DND-41 (cell line): ENCODE measurements at places on chromosomes 13 and 19.

GRCh38 chr19:42140125-42140754 lies 8.0 kb upstream of the POU2F2 start:
- DNase-seq = peak; percentile 77

- DNase-seq = no peak
Measured at GRCh38 chr13:52366291-52366690, 39.7 kb downstream of the THSD1 start.

- peak; percentile 52 for DNase-seq
Measured at GRCh38 chr19:6718741-6719539, 1.5 kb downstream of the C3 start.

DNA sequence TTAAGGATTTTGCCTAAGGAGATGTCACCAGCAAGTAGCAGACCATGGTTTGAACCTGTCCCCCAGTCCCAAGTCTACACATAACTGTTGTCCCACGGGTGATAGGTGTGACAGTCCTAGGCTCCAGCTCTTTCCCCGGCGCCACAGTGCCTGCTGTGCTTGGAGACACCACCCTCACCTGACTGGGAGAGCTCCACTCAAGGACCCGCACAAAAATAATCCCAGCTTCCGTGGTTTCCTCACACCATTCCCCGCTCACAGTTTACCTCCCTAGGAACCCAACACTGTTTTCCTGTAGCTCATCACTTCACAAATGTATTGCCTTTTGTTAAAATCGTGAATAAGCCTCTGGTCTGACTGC lies 19.8 kb upstream of the RASA3 start:
- no peak for DNase-seq

DNA sequence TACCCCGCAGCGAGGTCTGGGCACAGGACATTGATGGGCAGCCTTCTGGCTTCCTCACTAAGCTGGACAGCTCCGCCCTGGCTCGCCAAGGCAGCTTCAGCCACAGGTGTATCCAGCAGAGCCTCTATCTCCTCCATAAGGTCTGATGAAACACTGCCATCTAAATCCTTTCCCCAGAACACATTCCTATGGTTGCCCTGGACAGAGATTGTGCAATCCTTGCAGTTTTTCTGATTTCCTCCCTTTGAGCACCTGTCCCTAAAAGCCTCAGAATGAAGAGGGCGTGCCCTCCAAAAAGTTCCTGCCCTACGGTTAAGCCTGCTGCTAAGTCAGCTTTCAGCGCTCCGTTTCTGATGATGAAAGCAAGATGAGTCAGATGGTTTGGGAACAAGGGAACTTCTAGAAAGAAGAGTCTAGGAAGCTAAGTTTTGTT lies 21.0 kb downstream of the CLEC4M start:
- no peak for DNase-seq

DNA sequence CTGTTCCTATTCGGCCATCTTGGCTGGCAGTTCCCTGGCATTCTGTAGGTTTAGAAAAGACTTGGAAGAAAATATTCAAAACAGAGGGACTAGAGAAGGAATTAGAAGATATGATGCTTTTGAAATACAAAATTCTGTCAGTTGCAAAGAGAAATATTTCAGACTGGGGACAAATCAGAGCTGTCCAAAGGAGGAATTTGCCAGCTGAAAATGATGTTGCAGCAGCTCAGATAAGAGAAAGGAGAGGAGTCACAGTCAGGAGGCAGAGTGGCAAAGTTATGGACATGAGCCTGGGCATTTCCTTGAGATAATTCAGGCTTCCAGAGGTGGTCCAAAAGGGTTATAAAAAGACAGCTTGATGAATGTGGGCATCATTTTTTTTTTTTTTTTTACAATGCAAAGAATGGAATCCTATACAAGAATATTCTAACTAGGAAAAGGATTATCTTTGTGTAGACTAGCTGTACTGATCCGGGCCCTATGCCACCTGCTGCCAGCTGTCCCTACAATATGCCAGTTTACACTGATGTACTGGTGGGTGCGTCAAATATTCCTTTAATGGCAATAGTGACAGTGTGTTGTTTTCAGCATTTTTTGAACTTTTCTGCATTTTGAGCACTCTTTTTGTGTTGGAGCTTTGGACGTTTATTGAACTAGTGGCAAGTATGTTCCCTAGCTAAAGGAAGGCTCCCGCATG lies 31.8 kb upstream of the CBY2 start:
- DNase-seq = no peak

DNA sequence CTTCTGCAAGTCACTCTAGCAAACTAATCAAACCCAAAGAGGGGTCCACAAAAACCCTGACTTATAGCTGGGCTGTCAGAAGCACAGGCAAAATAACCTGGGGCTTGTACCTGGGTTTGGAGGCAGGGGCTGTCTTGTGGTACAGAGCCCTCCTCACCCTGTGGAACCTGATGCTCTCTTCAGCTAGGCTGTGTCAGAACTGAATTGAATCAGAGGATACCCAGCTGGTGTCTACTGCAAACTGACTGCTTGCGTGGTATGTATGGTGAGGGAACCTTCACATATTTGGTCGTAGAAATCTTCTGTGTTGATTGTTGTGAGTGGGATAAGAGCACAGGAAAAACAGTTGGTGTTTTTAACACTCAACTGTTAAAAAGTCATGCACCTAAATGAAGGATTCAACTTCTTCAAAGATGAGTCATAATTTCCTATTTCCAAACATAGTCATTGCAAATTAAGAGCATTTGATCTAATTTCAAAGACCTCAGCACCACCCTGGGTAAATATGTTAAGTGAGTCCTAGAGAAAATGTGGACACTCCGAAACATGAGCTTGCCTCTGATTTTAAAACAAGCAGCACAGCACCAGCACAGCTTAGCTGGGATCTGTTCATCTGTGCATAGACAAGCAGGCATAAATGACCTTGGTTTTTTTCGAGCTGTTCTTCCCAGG lies 840.2 kb downstream of the UQCRFS1 start:
- no peak for DNase-seq

GRCh38 chr13:46318986-46319385 lies 68.1 kb downstream of the RUBCNL start:
- DNase-seq = no peak

DNA sequence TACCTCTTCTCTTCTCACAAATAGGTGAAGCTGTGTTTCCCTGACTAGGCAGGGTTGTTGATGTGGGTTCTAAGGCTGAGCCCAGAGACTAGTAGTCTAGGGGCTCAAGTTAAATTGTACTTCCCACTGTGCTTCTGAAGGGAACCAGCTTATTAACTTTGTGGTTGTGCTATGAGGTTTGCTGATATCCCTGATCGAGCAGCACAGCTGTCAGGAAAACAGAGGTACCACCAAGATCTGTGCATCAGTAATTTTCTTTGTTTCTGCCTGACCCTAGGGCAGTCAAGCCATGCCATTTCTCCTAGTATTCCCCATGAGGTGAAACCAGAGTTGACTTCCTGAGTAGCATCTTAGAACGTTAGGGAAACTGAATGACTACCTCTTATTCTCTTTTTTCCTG lies 853.8 kb upstream of the MIR17HG start:
- DNase-seq = no peak

DNA sequence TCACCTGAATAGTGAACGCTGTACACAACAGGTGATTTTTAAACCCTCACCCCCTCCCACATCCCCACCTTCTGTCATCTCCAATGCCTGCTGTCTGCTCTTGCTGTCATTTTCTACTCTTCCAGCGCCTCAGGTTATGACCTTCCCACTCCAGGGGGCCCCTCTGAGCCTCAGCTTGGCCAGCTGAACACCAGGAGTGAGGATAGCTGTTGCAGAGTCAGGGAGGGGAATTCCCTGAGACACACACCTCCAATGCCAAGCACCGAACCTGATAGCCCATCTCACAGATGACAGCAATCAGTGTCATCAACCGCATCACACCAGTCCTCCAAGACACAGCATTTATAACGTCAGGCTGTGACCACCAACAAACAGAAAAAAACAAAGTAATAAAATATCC lies 193.5 kb downstream of the ZNF536 start:
- DNase-seq = no peak

- no peak for DNase-seq
Measured at GRCh38 chr13:36629057-36629385, 44.8 kb upstream of the SERTM1 start.

- DNase-seq = no peak
Measured at GRCh38 chr13:96104516-96104915, 14.6 kb downstream of the HS6ST3 start.

DNA sequence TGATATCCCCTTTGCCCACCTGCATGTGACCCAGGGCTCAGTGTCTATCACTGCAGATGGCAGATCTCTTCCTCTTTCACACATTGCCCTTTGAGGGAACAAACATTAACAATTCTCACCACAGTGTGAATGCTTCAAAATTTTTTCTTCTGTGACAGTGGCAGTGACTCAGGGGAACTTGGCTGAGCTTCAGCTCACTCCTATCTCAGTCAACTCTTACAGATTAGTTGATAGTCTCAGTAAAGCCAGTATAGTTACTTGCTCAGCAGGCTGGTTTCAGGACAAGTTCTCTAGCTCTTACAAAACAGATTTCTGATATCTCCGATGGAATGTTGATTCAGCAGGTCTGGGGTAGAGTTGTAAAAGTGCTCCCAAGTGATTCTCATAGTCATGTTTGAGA lies 166.9 kb downstream of the DLEU7 start:
- no peak for DNase-seq

- no peak for DNase-seq
Measured at GRCh38 chr19:14683439-14683838, 6.4 kb upstream of the ZNF333 start.

- no peak for DNase-seq
Measured at GRCh38 chr19:31537136-31537535, 187.9 kb upstream of the TSHZ3 start.

GRCh38 chr19:33279430-33280350 lies 22.6 kb downstream of the CEBPA start:
- DNase-seq = no peak

GRCh38 chr13:73610799-73611592 lies 523.2 kb downstream of the KLF12 start:
- no peak for DNase-seq

GRCh38 chr13:105364191-105364590 lies 1171.3 kb downstream of the EFNB2 start:
- no peak for DNase-seq

- DNase-seq = no peak
Measured at GRCh38 chr19:12943437-12944044, 2.1 kb upstream of the RAD23A start.

- no peak for DNase-seq
Measured at GRCh38 chr13:110278859-110279258, 28.1 kb downstream of the COL4A1 start.

DNA sequence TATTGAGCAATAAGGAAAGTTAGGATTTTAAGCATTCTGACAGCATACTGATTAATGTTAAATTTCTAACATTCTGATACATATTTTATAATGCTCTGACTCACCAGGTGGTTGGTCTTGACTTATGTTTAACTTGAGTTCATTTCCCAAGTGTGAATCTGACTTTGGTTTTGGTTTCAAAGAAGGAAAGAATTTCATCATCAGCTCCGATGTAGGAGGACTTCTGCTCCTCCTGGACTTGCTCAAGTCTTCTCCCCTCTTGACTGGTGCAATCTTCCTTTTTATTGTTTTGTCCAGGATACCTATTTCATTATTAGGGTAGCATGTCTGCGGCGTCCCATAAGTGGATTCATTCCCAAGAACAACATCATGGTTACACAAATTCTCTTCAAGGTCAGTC lies 141.3 kb downstream of the RNF17 start:
- DNase-seq = no peak

DNA sequence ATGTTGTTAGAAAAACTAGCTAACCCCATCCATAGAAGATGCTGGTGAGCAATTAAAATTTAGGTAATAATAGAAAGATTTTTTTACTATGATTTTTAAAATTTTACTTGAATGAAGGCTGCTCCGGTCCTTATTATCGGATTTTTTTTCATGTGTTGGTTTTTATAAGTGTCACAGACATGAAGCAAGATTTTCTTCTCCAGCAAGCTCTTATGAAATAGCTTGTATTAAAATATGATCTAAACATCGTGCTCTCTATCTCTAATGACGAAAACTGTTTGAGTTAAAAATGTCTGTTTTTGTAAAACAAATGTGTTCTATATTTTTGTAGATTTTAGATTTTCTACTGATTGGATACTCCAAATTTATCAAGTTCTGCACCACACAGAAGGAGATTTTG lies 339.6 kb downstream of the ZNF536 start:
- no peak for DNase-seq

- no peak for DNase-seq
Measured at GRCh38 chr13:107099661-107100060, 531.7 kb upstream of the ARGLU1 start.

DNA sequence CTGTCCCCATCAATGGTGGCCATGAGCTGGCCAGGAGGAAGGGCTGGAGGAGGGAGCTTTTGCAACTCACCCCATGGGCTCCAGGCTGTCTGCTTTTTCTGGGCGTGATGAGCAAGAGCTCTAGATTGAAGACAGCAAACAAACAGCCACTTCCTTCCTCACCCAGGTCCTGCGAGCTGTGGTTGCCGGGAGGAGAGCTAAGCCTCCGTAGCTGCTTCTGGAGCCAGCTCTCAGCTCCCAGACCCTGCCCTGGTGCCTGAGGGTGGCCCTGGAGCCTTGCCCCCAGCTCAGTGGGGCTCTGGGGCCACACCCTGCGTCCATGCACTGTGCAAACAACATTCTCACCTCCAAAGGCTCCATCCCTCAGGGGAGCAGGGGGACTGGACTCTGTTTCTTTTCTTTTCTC lies 6.2 kb downstream of the MYO1F start:
- DNase-seq = peak; percentile 77

- DNase-seq = no peak
Measured at GRCh38 chr19:19443902-19444680, 38.6 kb downstream of the GATAD2A start.

GRCh38 chr13:44306371-44307192 lies 67.0 kb upstream of the SERP2 start:
- peak; percentile 66 for DNase-seq

DNA sequence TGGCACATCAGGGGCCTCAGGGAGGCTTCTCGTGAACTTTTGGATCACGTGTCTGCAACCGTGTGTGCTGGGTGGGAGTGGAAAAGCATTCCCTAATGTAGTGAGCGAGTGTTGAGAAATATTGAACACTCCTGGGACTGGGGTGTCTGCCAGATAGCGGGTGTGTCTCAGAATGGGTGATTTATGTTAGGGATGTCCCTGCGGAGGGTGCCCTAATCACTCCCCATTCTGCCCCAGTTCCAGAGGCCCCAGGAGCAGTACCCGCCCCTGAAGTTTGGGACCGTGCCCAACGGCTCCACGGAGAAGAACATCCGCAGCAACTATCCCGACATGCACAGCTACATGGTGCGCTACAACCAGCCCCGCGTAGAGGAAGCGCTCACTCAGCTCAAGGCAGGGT lies 24.2 kb upstream of the GRWD1 start:
- DNase-seq = no peak

DNA sequence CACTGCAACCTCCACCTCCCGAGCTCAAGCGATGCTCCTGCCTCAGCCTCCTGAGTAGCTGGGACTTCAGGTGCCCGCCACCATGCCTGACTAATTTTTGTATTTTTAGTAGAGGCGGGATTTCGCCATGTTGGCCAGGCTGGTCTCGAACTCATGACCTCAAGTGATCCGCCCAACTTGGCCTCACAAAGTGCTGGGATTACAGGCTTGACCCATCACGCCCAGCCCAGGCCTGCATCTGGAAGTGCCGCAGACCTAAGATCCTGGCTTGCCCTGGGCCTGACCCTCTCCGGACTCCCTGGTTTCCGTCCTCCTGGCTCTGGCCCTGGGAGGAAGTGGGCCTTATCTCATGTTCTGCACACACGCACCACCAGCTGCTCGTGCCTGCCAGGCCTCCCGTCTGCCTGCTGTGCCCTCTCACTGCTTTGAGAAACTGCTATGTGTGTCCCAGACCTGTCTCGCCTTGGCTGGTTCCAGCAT lies 4.7 kb upstream of the PTGIR start:
- no peak for DNase-seq
